Activated CD8-positive, alpha-beta memory T cell treated with anti-CD3 and anti-CD28 coated beads, Interleukin-2, amount 50 U/mL, for 48 hours (primary cell): ENCODE measurements at places on chromosomes 11 and 22.

DNA sequence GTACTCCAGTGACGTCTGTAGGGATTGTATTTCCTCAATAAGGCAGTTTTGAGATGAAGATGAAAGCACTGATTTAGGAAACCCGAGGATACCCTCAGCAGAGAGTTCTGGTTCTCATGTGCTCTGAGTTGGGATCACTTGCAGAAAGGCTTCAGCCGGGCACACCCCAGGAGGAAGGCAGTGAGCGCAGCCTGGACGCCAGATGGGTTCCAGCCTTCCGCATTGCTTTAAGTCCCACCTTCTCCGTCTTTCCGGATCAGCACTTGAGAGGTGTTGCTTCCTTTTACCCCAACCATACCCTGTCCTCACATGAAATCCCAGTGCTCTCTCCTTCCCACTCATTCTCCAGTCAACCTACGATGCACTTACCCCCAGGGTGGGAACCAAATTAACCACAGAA, 239.5 kb upstream of the CADM1 start:
- DNase-seq, result no peak

DNA sequence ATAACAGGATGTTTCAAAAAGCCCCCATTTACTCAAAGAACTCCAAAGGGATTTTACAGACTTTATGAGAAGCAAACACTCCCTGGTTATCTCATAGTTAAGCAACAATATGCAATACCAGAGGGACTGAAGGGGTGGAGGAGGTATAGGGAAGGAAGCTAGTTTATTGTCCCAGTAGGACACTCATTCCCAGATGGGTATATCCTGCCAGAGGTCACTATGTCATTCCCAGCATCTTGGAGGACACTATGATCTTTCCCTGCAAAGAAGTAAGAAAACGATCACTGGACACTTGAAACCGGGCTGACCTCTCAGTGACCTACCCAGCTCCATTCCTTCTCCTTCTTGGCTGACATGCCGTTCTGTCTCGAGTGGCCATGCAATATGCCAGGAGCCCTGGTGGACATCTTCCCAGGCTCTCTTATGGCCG, 114.5 kb downstream of the NAT10 start:
- DNase-seq, result no peak

DNA sequence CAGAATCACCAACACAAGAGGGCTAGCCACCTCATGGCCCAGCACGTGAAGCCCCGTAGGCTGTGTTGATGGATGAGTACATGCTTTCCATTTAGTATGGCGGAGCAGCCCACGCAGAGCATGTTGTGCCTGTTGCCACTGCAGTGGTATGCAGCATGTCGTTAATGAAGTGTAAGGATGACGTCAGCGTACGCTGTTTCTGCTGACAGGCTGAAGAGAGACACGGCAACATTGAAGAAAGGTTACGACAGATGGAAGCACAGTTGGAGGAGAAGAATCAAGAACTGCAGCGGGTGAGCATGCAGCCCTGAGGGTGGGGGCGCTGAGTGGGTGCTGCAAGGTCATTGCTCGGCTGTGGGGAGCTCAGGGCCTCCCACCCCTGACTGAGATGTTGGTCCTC, 62.8 kb downstream of the PPFIA1 start:
- peak; percentile 45 for DNase-seq

DNA sequence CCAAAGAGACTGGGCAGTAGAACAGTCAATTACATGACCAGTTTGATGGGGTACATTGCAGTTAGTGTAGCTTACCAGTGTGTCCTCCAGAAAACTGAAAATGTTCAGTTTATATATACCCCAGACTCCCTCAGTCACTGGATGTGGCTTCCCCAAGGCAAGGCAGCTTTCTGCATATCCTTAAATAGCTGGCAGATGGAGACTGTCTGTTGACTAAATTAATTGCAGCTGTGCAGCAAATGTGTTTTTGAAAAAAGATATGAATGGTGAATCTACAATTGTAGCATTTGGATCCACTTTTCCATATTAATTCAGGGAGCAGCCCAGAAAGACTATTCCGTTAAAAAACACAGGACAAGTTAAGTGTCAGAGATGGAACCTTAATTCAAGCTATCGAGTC, 565.1 kb upstream of the CCDC179 start:
- no peak for DNase-seq

- no peak for DNase-seq
Measured at GRCh38 chr11:65770951-65771567, 9.7 kb downstream of the AP5B1 start.

GRCh38 chr11:316031-316701, 2.3 kb downstream of the IFITM1 start:
- DNase-seq, result peak; percentile 72

- no peak for DNase-seq
Measured at GRCh38 chr11:34134765-34135164, 29.3 kb downstream of the NAT10 start.

- DNase-seq, result no peak
Measured at GRCh38 chr11:80041136-80042000, 600.5 kb upstream of the TENM4 start.

DNA sequence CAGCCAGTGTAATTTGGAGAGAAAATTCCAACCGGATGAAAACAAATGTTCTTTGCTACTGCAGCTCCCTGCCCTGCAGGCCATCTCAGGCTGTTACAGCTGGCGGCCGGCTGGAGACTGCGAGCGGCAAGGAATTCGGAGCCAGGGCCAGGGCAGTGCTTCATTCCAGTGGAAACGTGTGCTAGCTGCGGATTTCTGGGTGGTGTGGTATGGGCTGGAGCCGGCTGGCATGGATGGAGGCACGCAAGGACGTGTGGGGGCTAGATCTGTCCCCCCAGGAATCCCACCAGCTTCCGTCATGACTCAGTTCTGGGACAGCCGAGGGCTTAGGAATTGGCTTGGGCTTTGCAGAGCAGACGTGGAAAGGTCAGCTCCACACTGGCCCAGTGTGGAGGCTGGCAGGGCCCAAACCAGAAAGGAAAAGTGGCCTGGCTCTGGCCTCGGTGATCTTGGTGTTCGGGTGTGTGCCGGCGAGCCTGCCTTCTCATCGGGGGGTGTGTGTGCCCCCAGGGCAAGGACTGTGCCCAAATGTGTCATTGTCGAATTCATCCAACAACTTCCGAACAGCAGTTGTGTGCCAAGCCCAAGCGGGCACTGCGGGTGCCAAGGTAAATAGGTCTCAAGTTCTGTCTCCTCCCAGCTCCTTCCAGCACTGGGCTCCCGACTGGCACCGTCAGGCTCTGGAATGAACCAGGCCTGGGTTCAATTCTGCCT, 48.1 kb upstream of the SHISAL1 start:
- DNase-seq, result no peak

DNA sequence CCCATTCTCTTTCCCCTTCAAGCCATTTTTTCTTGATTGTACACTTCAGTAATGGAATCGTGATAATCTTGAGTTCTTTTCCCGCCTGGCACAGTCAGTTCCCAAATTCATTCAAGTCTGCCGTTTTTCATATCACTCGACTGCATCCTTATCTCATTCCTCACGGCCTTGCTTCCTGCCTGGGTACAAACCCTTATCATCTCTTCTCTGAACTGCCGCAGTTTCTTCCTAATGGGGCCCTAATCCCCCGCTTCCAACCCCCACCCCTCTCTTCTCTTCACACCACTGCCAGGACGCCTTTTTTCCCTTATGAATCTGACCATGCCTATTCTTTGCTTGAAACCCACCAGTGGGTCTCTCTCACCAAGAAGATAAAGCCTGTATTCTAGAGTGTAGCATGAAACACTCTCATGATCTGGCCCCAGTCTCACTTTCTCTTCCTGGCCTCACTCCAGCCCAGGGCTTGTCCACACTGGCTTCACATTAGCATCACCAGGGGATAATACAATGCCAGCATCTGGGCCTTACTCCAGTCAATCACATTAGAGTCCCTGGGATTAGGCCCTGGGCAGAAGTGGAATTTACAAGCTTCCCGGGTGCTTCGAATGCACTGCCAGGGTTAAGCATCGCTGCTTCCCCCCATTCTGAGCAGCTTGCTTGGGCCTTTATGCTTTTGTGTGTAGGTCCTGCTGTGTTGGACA, 102.1 kb downstream of the FBXO7 start:
- no peak for DNase-seq

GRCh38 chr22:45009606-45010531, at the start of gene PHF21B:
TSS of gene PHF21B (minus strand) at chr22:45010005. CDS start at chr22:45009549, 456 bp downstream.
- peak; percentile 78 for DNase-seq

- no peak for DNase-seq
Measured at GRCh38 chr11:61690706-61691379, 10.7 kb downstream of the DAGLA start.

GRCh38 chr11:116180806-116181600, 591.8 kb downstream of the BUD13 start:
- no peak for DNase-seq

DNA sequence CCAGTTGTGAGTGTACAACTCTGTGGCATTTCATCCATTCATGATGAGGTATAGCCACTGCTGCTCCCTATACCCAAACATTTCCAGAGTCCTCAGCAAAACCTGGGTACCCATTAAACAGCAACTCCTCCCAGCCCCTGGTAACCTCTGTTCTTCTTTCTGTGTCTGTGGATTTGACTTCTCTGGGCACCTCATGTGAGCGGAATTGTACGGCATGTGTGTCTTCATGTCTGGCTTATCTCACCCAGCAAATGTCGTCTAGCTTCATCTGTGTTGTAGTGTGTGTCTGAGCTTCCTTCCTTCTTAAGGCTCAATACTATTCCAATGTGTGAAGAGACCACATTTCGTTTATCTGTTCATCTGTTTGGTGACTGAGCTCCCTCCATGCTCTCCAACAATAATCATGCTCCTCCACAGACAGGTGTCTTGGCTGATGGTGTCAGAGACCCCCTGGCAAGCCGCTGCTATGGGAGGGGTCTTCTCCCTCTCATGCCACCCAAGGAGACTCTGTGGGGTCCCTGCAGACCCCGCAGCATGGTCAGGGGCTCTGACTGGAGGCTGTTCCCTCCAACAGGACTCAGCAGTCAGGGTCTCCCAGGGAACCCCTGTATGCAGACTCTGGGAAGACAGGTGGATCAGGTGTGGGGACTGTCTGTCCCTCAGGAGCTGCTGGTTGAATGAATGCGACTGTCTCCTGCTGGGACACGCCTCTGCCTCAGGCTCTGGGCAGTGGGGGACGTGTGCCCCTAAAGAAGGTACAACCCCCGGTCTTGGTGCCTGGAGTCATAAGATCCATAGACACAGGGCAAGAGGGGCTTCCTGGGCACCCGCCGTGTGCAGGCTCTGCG, 52.7 kb downstream of the SMIM38 start:
- DNase-seq, result no peak

GRCh38 chr22:37482244-37482643, 3.9 kb downstream of the MFNG start:
- no peak for DNase-seq

DNA sequence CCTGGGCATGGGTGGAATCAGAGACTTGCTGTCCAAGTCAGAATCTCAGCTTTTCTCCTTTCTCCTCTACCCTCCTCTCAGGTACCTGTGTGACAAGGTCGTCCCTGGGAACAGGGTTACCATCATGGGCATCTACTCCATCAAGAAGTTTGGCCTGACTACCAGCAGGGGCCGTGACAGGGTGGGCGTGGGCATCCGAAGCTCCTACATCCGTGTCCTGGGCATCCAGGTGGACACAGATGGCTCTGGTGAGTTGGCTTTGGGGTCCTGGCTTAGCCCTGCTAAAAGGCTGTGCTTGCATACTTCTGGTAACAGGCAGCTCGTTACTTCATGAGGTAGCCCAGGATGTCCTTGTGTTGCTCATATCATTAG, 10.7 kb downstream of the MCM5 start:
- no peak for DNase-seq

DNA sequence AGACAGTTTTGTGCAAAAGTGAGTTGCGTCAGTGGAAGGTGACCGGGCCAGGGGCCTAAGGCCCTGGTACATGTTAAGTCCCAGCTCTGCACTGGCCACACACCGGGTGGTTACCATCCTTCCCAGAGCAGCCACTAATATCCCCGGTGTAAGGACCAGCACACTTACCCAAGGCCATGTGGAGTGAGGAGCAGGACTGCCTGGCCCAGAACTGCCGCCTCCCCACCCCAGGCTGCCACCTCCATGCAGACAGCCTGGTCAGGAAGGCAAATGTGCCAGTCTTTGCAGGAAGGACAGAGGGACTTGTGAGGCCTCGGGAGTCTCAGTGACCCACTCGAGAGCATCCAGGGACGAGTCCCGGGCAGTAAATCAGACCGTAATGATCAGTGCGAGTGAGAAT, 102.9 kb downstream of the MORC2 start:
- DNase-seq, result no peak

DNA sequence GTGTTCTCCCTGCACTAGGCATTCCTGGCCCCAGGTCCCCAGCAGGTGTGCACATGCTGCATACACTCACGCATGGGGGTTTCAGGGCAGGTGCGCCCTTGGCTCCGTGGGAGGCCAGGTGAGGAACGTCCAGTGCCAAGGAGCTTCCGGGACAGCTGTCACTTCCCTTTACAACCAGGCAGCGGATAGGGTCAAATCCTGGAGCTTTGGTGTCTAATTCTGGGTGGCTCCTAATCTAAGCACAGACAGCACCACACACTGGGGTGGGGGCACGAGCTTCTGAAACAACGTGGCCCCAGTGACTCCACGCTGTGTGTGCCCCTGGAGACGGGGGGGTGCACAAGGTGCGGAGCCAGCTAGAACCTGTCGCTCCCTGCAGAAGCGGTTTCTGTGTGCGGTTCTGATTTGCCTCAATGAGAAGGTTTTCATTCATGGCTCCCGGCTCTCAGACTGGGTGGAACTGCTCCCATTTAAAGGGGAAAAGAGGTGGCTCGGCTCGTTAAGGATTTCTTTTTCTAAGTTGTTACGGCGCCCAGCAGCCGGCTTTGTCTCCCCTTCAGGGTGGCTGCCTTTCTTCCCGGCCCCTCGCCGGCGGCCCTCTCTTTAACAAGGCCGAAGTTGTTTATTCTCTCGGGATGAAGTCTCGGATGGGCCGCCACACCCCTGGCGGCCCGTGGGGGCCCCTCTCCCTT, 5.0 kb downstream of the CCND1 start:
- no peak for DNase-seq

DNA sequence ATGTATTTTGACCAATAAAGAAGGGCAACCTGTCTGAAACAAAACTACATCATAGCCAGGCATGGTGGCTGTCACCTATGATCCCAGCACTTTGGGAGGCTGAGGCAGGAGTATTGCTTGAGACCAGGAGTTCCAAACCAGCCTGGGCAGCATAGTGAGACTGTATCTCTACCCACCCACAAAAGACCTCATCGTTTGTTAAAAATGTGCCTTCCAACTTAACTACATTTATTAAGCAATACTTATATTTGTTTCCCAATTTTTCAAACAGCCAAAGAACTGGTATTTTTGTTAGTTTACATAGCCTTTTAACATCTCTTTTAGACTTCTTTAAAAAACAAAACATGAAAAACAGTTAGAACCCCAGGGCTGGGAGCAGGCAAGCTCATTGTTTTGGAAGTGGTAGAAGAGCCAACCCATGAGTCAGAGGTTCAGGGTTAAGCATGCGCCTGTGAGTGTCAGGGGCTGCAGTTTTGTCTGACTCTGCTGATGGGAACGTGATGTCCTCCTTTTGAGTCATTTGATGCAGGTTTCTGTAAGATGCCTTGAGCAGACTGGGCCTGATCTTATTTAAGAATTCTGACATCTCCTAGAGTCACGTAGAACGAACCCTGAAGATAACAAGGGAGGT, 53.9 kb upstream of the CRTAM start:
- no peak for DNase-seq

DNA sequence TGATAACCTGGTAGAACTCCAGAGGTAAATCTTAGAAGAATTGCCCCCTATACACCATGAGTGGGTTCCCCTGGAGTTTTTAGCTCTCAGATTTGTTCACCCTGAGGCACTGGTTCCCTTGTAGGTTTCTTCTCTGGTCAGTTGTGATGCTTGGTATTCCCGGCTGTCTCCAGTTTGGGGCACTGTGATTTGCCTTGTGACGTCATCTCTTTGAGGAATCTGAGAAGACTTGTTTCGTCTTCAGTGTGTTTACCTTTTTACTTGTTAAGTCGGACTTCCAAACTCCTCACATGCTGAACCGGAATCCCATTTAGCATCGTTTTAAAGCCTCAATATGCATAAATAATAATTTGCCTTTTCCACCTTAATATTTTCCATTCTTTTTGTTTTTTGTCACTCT, 54.4 kb downstream of the CECR2 start:
- DNase-seq, result no peak
